Left renal cortex interstitium (tissue), 4 donors: ENCODE measurements at places on chromosomes 12 and 14. TPM values are rescaled to one million over a fixed set of nuclear protein-coding genes. Genes with fewer than 3 reads are reported as not detected.

- DNase-seq: no peak
Measured at GRCh38 chr12:12734561-12735071, 17.4 kb downstream of the CDKN1B start.

- DNase-seq: no peak
Measured at GRCh38 chr12:47977046-47977771, 13.8 kb downstream of the TMEM106C start.

DNA sequence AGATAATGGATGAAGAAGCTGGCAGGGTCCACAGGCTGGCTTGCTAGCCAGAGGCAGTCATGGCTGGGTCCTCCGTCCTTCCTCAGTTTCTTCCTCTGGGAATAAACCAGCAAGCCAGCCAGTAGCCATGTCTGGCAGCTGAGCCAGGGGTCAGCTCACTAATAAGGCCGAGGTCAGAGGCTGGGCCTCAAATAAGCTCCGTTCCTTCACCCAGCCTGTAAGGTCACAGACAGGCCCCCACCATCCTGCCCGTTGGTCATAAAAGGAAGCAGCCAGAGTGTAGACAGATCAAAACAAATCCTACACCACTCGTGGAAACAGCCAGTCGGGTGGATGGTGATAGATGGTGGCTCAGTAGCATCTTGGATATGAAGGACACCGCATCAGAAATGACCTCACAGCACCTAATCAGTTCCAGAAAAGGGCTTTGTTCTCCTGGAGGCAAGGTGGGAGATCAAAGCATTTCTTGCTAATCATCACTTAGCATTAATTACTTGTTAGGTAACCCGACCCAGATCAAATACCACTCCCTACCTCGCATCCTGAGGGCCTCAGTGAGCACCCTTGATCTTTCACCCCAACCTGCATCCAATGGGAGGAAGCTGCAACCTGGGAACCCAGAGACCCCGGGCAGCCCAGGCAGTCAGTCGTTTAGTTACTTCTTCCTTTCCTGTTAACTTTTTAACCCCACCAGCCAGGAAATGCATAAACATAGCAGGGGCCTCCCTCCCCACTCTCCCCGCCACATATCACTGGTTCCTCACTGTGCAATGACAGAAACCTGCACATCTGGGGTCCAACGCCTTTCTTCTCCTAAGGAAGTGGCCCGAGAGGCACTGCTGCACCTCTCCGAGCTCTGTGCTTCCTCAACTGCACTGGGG, 90.2 kb downstream of the KDM2B start:
- no peak for DNase-seq

FBXO21 gene
- 64.6 TPM for polyA plus RNA-seq

GRCh38 chr12:3218228-3219171, 141.3 kb downstream of the TSPAN9 start:
- DNase-seq: no peak

DNA sequence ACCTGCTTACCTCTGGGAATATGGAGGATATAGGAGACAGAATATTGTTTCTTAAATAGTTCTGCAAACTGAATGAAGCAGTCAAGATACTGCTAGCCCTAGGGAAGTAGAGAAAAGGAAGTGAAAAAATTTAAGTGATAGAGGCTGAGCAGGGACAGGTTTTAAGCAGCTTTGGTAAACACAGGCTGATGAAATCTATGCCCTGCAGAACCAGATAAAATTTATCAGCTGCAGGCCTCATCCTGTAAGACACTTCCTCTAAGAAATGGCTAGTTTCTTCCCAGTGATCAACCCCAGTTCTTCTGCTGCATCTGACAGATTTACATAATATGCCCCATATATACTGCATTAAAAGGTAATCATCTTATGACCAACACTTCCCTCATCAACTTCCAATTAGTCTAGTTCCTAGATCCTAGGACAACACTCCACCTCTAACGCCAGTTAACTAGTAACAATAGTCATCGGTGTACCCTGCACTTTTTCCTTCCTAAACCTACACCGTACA, 1.3 kb upstream of the ESYT1 start:
- no peak for DNase-seq

DNA sequence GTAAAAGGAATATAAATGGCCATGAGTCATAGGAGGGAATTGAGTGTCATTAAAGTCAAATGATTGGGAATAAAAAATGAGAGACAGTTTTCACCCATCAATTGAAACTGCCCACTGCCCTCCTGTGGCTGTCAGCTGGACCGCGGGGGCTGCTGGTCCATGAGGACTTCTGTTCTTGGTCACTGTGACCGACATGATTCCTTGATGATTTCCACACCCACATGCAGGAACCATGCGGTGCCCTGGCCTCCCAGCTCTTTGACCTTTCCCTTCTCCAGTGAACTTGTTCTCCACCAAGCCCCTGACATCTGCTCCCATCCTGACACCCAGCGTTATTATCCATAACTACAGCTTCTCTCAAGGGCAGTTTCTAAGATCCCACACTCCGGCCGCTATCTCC, 48.4 kb downstream of the C12orf75 start:
- DNase-seq: no peak

PPP1R1A gene
- polyA plus RNA-seq: 56.0 TPM

CTSG gene
- 0.88 TPM for polyA plus RNA-seq

DNA sequence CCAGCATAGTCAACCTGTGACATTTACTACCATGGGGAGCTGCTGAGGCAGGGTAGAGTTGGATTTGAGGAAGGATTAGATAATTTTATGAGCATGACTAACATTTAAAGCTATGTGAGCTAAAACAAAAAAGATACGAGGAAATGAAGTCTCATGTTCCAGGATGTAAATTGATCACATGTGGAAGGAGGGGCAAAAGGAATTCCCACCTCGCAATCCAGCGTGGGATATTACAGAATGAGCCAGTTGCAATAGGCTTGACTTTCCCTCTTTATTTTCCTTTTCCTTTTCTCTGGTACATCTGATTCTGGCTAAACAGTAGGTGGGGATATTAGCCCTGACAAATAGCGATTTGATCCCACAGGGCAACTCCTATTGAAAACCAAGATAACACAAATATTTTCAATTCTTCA, 214.9 kb upstream of the HMGA2 start:
- no peak for DNase-seq
